Ureter (tissue), 1 donor: ENCODE measurements at places on chromosomes 1 and 21. TPM values are rescaled to one million over a fixed set of nuclear protein-coding genes. Genes with fewer than 3 reads are reported as not detected.

The DTL gene
- 1.6 TPM for total RNA-seq

The LCE1A gene
- not detected for total RNA-seq

The MX2 gene
- 18.9 TPM for total RNA-seq

DNA sequence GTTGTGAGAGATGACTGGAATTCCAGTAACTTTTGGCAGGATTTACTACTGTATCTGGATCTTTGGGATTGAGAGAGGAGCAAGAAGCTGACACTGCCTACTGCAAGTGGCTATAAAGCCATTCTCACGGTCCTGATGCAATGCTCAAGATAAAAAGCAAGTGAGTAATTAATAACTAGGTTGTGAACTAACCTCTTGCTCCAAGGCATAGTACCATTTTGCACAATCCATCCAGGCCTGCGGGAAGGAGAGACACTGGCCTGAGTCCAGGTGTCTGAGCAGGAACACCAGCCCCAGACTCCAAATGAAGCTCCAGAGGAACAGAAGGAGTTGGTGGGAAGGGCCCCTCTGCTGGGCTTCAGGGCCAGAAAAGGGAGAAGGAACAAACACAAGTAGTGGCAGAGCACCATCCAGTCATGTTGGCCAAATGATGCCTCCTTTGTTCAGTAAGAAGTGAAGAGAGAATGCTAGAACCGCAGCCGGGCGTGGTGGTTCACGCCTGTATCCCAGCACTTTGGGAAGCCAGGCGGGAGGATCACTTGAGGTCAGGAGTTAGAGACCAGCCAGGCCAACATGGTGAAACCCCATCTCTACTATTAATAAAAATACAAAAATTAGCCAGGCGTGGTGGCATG lies 9.9 kb upstream of the SLC45A3 start:
- no peak for DNase-seq

DNA sequence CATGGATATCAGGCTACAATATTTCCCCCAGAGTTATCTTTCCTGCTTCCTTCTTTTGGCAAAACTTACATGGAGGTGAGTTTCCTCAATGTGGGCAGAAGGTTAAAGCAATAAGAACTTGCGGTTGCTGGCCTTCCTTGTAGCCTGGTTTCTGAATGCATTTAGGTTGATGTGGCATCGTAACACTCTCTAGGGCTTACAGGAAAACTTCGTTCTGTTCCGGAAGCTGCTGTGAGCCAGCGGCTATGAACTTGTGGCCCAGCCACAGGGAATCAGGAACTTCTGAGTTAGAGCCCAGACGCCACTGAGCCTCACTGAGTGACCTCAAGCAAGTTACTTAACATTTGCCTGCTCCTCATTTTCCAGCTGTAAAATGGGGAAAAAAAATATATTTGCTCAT lies 623.4 kb upstream of the ADAMTS5 start:
- DNase-seq: no peak

The AGMAT gene
- 2.0 TPM for total RNA-seq

DNA sequence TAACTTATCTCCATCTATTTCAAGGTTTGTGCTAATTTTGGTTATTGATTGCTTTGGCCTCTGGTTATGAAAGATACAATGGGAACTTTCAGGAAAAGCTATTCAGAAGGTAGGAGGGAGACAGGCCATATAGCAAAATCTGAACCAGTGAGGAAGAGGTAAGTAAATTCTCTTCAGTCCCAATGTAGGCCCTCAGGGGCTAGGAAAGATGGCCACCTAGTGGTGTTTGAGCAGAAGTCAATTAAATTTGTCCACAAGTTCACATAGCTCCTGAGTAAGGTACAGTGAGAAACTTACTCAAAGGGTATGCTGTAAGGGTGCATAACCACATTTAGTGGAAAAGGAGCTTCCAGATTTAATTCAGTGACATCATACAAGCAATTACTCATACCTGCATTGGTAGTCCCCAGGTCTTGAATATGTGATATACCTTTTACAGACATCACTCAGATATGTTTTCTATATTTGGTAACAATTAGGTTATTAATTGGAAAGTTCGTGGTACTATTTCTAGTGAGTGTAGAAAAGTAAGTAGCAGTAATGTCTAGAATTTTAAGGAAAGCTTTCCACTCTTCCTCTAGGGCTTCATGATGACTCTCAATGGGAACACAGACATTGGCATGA lies 21.4 kb upstream of the FMO1 start:
- DNase-seq: peak; percentile 63

DNA sequence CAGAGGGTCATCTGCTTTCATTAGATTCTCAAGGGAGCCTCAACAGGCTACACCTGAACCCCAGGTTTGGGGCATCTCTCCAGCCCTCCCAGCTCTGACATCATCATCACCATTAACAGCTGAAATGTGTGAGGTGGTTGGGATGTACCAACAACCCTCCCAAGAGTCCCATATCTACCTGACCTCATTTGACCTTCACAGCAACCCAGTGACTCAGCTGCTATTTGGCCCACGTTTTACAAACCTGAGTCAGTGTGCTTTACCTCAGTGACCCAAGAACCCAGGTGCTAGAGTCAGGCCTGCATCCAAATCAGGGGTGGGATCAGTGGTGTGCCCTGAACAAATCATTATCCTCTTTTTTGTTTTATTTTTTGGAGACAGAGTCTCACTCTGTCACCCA lies 53.3 kb upstream of the TINAGL1 start:
- DNase-seq: no peak
